Choroid plexus epithelial cell (primary cell): ENCODE measurements at places on chromosomes 12 and 14.

DNA sequence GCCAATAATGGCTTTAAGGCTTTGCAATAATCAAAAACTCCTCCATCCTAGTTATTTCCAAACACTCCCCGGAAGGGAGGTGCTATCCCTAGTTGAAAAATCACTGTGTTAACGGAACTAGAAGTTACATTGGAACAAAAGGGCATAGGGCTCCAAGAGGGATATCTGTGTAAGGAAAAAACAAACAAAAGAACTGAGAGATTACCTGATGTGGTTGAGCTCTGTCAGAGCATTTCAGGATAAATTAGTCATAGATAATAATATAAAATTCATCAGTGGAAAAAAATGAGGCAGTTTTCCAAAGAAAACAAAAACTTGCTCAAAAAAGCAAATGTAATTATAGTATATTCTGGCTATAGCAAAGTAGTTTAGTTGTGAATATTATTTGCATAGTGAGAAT is 27.4 kb upstream of the PAPLN start:
- peak; percentile 84 for DNase-seq

DNA sequence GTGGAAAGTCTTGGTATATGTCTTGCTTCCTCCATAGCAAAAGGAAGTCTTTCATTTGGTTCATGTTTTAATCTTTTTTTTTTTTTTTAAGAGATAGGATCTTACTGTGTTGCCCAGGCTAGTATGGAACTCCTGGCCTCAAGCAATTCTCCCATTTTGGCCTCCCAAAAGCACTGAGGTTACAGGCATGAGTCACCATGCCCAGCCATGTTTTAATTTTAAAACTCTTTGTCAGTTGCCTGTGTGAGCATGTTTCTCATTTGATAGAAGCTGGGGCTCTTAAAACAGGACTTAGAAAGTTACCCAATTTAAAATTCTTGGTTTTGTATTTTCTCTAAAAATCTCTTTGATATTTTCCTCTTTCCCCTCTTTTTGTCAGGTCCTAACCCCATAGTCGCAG is 45.0 kb upstream of the REP15 start:
- no peak for DNase-seq

DNA sequence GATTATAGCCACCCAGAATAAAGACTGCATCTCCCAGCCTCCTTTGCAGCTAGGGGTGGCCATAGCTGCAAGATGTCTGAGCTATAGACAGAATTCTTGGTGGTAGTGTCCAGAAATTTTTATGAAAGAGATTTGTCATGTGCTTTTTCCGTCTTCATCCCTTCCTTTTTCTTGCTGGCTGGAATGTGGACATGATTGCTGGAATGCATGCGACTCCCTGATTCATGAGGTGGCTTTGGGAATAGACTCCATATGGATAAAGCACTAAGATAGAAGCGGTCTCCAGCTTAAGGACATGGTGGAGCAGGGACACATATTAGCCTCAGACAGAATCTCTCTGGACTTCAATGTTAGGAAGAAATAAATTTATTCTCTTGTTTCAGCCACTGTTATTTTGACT is 10.0 kb upstream of the HSPB8 start:
- DNase-seq: no peak

- DNase-seq: peak; percentile 58
Measured at GRCh38 chr12:93857279-93857938, 180.2 kb downstream of the CRADD start.

DNA sequence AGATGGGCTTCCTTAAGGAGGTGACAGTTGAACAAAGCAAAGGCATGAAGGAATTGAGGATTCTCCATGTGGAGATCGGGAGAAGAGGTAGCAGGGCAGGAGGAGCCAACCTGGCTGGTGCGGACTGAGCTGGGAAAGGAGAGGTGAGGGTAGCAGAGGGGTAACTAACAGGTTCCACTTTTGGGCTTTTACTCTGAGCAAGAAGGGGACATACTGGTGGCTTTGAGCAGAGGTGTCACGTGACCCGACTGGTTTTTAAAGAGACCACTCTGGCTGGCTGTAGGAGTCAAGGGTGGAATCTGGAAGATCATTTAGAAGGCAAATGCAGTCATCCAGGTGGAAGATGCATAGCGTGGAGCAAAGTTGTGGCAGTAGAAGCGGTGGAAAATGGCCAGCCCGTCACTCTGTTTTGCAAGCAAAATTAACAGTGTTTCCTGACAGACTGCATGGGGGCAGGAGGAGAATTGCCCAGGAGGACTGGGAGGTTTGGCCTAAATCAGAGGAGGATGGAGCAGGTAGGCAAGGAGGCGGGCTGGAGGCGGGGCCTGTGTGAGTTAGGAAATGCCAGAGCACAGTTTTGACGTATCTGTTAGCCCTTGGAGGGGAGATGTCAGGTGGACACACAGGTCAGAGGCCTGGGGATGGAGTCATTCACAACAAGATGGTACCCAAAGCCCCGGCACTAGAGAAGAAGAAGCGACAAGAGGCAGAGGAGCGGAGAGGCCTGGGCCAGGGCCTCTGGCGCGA is 156.3 kb upstream of the FKBP4 start:
- no peak for DNase-seq

- DNase-seq: peak; percentile 48
Measured at GRCh38 chr14:73237219-73237785, at the start of gene PAPLN. Gene PAPLN (plus strand): TSS chr14:73237506. CDS start chr14:73239779, 2,273 bp downstream.

DNA sequence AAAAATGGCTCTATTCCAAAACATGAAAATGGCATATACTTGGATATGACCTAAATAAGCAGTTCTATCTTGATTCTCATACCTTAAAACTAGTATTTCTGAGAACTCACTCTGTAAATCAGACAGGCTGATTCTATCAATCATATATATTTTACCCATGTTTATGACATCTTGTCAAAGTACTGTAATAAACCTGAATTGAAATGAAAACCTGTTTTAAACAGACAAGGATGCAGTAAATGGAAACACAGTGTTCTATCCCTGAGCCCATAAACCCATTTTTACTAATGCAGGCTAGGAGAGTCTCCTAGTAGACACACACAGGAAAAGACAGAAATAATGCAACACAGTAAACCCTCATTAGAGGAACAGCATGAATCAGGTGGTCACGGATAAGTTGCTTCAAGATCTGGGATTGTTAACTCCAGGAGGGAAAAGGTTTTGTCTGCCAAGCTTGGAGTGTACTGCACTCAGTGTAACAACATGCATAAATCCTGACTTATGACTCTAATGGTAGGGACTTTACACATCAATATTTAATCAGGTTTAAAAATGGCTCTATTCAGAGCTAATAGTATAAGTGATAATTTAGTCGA is 93.6 kb upstream of the CPNE8 start:
- no peak for DNase-seq

GRCh38 chr14:54529811-54530210 is 20.1 kb downstream of the CGRRF1 start:
- peak; percentile 45 for DNase-seq

GRCh38 chr12:31362759-31363415 is 36.9 kb upstream of the SINHCAF start:
- peak; percentile 8 for DNase-seq

GRCh38 chr14:75295491-75296345 is 17.1 kb downstream of the FOS start:
- DNase-seq: peak; percentile 85

- DNase-seq: no peak
Measured at GRCh38 chr14:101230161-101230850, 326.8 kb upstream of the RTL1 start.

GRCh38 chr12:51838036-51838435 is 10.5 kb downstream of the FIGNL2 start:
- DNase-seq: no peak

DNA sequence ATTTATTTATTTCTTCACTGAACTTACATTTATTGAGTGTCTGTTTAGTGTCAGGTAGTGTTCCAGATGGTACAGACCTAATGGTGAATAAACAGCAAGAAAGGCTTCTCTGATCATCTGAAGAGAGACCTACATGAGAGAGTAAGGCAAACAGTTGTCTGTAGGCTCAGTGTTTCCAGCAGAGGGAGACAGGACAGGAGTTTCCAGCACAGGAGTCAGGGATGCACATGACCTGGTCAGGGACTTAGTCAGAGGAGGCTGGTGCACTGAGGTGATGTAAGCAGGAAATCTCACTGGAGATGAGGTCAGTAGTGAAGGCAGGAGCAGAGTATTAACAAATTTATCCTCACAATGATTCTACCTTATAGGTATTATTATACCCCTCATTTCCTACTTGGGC is 233.2 kb downstream of the MDGA2 start:
- DNase-seq: peak; percentile 80

- no peak for DNase-seq
Measured at GRCh38 chr12:121279071-121279375, 17.5 kb downstream of the CAMKK2 start.

DNA sequence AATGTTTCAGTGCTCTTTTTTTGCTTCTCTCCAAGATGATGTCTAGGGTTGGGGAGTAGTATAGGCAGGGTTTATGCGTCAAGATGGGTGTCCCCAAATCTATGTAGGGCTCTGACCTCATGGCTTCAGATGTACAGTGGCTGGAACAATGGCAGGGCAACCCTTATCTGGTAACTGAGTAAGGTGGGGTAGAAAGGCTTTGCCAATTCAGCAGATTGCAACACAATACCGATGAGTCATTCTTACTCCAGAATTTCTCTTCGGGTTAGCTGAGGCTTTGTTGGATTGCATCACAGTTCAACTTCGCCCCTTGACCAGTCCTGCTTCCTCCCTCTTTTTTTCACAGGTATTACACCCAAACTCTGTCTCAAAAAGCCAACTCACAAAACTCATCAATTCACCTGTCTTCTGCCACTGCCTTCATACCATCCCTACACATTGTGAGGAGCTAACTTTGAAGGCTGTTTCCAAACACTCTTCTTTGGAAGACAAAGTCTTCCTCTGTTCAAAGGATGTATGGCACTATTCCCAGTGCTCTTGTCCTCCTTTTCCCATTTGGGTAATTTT is 190.2 kb upstream of the CNOT2 start:
- DNase-seq: peak; percentile 87

DNA sequence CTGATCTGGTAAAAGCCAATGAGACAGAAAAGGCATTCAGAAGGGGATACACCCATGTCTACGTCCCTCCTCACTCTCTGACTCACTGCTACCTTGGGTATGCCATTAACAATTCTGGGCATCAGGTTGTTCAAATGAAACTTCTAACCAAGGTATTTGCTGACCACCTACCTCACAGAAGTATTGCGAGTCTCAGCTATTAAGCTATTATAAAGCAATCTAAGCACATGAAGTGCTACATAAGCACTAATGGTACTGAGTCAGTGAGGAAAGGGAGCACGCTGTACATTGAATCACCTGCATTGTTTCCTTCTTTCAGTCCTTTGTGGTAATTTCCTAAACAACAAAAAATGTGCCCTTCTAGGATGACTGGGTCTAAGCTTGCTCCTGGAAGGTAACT is 62.8 kb upstream of the CCDC91 start:
- no peak for DNase-seq

GRCh38 chr12:49553512-49554088 is 14.3 kb downstream of the MCRS1 start:
- peak; percentile 42 for DNase-seq

GRCh38 chr12:68450947-68451260 is 118.7 kb upstream of the MDM1 start:
- DNase-seq: no peak

GRCh38 chr12:108131035-108131434 is 1.9 kb downstream of the WSCD2 start:
- no peak for DNase-seq

DNA sequence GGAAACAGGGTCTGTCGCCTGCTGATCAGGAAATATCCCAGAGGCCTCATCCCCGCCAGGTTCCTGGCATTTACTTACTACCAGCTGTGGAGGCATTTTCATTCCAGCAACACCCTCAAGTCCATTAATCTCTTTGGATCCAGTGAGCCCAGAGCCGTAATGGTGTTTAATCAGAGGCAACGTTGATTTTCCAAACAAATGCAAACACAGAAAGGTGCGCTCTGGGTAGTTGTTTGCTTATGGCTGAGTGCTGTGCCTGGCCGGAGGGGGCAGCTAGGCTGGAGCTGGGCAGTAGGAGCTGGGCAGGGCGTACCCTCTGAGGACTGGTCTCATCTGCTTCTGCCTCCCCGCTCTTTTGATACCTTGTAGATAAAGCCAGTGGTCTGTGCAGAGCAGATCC is 110.6 kb downstream of the ADCK1 start:
- DNase-seq: no peak

DNA sequence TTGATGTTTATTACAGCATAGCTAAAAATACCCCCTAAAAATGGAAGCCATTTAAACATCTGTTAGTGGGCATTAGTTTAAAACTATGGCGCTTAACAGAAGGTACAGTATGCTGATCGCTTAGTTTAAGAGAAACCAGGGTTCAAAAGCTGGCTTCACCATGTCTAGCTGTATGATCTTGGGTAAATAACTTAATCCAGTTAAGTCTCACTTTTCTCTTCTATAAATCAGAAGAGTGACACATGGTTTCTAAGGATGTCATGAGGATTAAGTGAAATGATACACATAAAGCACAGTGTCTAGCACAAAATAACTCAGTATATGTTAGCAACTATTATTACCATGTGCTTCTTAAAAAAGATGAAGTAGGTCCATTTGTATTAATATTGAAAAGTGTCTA is 38.7 kb downstream of the STK38L start:
- DNase-seq: no peak

- peak; percentile 9 for DNase-seq
Measured at GRCh38 chr14:37343307-37344094, 145.8 kb downstream of the MIPOL1 start.

DNA sequence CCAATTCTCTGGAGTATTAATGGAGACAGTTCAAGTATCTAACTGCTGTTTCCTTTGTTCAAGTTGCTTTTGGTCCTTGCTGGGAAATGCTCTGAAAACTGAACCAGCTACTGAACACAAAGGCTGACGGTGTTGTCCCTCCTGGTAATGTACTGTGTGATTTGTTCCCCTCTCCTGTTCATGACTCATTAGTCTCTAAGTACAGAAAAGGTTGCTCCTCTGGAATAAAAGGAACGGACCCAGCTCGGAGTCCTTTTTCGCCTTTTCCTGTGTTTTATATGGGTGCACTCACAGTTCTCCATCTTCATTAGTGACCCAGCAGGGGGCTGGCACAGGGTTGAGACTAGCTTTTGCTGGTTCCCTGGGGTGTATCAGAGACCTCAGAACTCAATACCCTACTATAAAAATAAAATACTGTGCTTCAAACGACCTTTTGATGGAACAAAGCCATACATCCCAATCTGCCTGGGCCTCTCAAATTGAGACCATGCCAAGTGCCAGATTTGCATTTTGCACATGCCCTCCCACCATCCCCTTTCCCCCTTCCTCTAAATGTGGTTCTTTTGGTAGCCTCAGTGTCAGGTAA is 269.7 kb downstream of the RAD51B start:
- DNase-seq: peak; percentile 86

- no peak for DNase-seq
Measured at GRCh38 chr14:55756078-55756477, 176.1 kb downstream of the KTN1 start.
